ENCODE measurements at places on chromosomes 2 and 18.

GRCh38 chr2:201257381-201257955, 2.9 kb upstream of the CASP8 start:
- DNase-seq = no peak

DNA sequence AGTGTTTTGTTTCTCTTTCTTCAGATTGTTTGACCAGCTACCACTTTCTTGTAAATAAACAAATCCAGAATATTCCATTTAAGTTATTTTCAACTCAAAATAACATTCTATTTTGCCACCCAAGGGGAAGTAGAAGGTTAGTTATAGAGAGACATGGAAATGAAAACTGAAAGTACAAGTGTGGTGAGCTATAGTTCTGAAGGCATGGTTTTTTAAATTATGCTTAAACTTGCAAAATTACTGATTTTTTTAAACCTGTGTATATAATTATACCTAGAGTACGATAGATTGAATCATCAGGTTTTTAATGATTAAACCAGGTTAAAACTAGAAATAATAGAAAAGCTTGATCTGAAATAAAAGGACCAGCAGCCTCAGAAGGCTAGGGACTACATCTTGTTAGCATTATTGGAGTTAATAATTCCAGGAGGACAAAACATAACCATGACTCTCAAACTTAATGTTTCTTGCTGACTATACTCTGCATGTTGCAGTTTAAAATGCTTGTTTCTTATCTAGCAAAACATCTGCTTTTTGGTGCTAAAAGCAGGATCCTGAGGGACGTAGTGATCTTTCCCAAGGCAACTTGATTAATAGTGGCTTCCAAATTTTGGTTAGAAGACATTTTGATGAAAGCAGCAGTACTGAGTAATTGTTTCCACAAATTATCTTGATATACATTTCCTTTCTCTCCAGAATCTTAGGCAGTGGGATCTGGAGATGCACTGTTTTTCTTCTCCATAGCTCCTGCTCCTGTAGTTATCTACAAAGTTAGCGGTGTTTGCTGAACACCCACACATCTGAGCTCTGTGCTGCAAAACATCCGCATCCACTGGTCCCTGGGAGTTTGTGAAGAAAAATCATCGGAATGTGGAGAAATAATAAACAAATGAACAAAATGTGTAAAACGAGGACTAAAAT, 327.2 kb upstream of the PKDCC start:
- DNase-seq = no peak

DNA sequence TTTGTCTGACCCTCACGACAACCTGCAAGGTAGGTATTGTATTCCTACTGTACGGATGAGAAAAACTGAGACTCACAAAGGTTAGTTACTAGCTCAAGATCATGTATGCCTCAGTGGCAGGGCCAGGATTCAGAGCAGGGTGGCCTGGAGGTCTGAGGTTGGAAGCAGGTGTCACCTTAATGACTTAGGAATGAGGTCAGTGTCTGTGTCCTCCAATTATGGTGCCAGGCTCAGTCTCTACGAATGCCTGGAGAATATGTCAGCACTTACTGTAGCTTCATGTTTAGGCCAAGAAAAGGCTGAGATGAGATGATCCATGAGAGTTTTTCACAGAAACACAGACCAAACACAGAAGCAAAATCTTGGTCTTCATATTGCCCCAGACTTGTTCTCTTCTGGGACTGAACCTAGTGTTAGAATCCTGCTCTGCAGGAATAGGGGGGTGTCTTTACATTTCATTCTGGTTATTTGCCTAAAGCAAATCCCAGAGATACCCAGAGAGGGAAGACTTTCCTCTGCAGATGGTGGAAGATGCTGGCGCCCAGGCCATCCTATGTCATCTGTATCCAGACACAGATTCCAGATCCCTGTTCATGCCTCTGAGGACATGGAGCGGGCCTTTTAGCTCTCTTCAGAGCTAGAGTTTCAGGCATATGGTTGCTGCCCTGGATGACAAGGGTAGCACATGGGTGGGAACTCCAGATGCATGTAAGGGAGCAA, 16.3 kb upstream of the RAB10 start:
- DNase-seq = no peak

- no peak for DNase-seq
Measured at GRCh38 chr2:118309257-118309945, 221.1 kb downstream of the INSIG2 start.

- DNase-seq = no peak
Measured at GRCh38 chr18:50042611-50043010, 152.3 kb downstream of the MYO5B start.

GRCh38 chr2:199581935-199582360, 124.2 kb upstream of the SATB2 start:
- no peak for DNase-seq

GRCh38 chr2:75792146-75792545, 81.4 kb upstream of the GCFC2 start:
- no peak for DNase-seq

GRCh38 chr2:120177001-120177621, 46.1 kb downstream of the TMEM185B start:
- peak; percentile 13 for DNase-seq

- DNase-seq = no peak
Measured at GRCh38 chr2:110180036-110180435, 24.8 kb downstream of the NPHP1 start.

DNA sequence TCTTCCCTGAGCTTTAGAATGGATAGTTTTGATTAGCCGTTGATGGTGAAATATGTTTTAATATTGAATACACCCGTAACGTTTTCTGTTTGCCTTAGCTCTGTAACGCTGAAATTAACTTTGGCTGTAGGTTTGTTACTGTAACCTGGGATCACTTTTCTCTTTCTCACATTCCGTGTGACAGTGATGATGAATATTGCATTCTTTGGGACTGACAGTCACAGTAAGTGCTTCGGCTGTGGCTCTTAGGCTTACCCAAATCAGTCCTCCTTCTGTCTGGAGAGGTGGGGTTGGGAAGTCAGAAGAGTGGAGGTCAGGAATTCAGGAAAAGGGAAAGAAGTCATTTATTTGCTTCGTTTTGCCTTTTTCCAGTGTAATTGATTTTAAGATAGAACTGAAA, 18.0 kb downstream of the RMC1 start:
- no peak for DNase-seq

GRCh38 chr18:62987859-62988258, 272.5 kb downstream of the PHLPP1 start:
- DNase-seq = no peak

DNA sequence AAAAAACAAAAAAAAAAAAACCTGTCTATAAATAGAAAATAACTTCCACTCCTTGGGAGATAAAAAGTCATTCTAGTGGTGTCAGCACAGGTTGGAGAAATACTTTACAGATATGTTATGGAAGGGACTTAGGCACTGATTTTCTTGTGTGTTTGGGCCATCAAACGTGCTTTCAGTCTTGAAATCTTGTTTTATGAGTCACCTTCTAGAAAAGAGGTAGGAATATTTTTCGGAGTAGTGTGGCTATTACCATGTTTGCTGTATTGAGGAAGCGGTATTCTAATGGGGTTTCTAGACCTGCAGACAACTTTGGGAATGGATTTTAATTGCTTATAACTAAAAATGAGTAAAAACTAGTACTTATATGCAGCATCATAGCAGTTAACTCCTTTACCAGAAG, 12.0 kb downstream of the HNMT start:
- no peak for DNase-seq

GRCh38 chr2:72576459-72576858, 249.4 kb downstream of the EXOC6B start:
- DNase-seq = no peak

DNA sequence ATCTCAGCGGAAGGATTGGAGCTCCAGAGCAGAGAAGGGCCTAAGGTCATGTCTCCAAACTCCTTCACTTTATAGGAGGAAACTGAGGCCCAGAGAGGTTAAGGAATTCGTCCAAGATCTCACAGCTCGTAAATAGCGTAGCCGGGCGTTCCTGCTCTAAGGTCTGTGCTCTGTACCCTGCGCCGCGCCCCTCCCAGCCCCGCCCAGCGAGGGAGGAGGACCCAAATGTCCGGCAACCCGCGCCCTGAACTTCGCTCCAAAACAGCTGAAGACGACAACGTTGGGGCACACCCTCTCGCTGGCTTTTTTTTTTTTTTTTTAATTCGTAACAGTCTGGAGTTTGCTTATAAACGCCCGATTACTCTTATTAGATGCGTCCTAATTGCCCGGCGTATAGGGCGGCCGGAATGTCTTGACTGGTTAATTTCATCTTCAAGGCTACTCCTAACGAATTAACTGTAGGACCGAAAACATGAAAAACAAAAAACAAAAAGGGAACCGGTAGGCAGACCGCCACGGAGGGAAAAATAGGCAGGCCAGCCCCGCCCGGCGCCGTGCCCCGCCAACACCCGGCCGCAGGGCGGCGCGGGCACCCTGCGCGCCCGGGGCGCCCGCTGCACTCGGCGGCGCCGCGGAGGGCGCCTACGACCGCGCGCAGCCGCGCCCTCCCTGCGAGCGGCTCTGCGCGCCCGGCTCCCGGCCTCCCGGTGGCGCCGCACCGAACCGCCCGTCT, 928 bp upstream of the FOSL2 start:
- DNase-seq = peak; percentile 67

- no peak for DNase-seq
Measured at GRCh38 chr2:53942280-53942679, 28.5 kb downstream of the PSME4 start.

- no peak for DNase-seq
Measured at GRCh38 chr2:45344502-45344901, 266.6 kb downstream of the SRBD1 start.

- no peak for DNase-seq
Measured at GRCh38 chr2:10355471-10356438, 53.1 kb downstream of the HPCAL1 start.

DNA sequence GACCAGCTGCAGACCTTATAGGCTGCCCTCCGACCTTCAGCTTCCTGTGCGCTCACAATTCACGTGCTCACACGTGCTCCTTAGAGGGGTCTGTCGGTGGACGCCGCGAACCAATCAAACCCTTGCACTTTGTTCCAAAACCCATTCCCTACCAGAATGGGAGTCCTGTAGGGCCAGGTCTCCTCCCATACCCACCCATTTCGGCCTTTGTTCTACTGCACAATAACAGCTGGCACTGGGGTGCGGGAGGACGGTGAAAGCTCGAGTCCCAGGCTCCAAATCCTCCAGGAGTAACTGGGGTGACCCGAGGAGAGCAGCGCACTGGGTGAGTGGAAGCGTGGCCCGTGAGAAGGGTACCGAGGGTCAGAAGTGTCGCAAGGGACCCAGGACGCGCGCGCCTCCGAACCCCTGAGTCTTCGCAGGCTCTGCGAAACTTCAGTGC, 13.0 kb downstream of the SIX3 start:
- no peak for DNase-seq

DNA sequence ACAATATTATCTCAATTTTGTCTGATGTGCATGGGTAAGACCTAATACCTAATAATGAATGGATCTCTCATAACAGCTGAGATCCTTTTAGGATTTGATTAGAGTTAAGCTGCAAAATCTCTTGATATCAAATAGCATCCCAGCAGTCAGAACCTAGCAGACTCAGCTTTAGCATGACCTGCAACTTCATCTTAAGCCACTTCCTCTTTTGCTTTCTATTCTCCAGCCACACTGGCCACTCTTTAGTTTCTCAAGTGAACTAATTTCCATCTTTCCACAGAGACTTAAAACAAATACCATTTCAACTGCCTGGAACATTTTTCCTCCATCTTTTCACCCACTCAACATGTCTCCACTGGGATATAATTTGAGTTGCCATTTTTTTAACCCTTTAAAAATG, 1251.6 kb upstream of the ZEB2 start:
- no peak for DNase-seq

- DNase-seq = no peak
Measured at GRCh38 chr2:199455545-199456382, 2.0 kb downstream of the SATB2 start.

DNA sequence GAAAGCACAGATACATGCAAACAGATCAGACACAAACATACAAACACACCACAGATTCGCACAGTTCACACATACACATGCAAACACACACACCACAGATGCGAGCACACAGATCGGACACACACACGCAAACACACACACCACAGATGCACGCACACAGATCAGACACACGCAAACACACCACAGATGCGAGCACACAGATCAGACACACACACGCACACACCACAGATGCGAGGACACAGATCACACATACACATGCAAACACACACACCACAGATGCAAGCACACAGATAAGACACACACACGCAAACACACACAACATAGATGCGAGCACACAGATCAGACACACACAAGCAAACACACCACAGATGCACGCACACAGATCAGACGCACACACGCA, 149.0 kb downstream of the PXDN start:
- no peak for DNase-seq

DNA sequence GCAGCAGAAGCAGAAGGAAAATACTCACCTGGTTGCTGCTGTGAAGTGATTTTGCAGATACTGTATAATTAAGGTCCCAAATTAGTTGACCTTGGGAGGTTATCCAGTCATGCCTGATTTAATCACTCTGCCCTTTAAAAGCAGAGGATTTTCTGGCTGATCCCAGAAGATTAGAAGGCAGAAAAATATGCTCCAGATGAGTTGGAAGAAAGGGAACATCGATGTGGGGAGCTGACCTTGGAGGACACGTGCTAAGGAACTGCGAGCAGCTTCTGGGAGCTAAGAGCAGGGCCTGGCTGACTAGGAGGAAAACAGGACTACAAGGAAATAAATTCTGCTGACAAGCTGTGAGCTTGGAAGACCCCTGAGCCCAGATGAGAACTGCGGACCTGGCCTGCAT, 13.3 kb upstream of the DYM start:
- no peak for DNase-seq

GRCh38 chr2:131132729-131133128, 27.6 kb downstream of the PLEKHB2 start:
- no peak for DNase-seq

GRCh38 chr2:100017633-100018032, 124.8 kb downstream of the AFF3 start:
- DNase-seq = no peak

DNA sequence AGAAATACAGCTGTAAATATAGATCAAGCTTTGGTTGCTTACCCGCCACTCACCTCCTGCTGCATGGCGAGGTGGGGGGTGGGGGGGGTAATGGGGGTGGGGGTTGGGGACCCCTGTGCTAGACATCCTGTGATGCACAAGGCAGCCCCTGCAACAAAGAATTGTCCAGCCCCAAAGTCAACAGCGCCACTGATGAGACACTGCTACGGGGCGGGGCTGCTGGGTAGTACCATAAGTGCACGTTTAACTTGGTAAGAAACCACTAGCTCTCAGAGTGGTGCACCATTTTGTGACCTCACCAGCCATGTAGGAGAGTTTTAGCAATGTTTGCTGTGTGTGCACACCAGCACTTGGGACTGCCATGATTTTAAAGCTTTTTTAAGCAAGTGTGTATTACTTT, 40.3 kb downstream of the SNORC start:
- DNase-seq = no peak
